ENCODE measurements at places on chromosomes 2 and 18. TPM values are rescaled to one million over a fixed set of nuclear protein-coding genes. Genes with fewer than 3 reads are reported as not detected.

The GALR1 gene
- not detected for total RNA-seq

- peaks cover 11% of the 10 kb centered on the region for H3K4me1 ChIP-seq
- no peaks in the 10 kb centered on the region for H3K36me3 ChIP-seq
- no peak overlapping the region for H3K27ac ChIP-seq
- DNase-seq = no peak
Observed at GRCh38 chr2:180720829-180721228, 259.6 kb upstream of the UBE2E3 start.

DNA sequence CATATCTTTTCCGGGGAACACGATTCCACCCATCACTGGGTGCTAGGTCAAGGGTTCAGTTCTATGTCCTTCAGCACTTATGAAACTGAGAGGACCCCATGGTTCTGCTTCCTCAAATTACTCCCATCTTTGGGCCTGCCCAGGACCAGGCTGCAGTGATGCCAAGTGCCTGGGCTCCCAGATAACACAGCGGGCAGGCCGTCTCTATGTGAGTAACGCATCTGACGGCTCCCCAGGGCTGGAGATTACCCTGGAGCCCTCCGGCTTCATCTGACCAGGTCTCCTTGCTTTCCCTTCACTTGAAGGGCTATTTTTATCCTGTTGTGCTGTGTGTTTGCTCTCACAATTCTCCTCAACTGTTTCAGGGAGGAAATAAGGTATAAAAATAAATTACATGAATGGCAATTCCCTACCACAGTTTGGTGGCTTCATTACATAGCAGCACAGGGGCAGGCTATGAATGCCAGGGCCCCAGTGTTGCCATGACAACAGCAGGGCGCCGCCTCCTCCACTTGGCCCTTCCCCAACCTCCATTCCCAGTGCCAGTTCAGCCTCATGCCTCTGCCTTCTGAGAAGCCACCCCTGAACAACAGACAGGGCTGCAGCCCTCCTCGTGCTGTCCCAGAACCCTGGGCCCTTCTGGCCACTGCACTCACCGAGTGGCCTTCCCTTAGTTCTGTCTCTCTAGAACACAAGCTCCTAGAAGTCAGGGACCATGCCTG, 25.4 kb upstream of the TMEM131 start:
- no peaks in the 10 kb centered on the region for H3K36me3 ChIP-seq
- H3K27ac ChIP-seq = no peak overlapping the region
- no peak overlapping the region for H3K4me3 ChIP-seq
- H3K27me3 ChIP-seq = peaks cover 11% of the 10 kb centered on the region

DNA sequence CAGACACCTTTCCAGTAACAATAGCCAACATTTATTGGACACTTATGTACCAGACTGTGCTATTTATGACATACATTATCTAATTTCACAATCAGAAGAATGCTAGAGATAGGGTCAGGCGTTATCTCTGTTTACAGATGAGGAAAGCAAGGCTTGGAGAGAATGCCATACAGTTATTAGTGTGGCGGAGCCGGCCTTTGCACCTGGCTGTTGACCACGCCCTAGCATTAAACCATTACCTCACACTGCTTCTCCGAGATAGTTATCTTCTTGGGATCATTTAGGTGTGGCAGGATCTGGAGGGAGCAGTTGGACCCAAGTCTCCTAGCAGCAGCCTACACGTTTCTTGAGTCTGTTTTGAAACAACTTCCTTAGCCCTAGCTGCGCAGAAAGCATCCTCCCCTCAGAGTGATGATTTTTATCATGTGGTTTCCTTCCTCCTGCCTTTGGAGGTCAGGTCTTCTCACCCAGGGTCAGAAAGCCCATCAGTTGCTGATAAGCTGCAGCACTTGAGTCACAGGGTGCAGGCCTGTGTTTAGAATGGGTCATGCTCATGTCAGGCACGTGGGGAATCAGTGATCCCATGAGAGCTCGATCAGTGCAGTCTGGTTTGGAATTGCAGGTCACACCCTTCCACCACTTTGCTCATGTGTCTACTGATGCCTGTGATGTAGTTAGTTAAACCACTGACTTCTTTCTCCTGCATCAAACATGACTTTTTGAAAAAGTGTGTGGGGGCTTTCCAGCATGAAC, 118.2 kb downstream of the SPTBN1 start:
- H3K4me3 ChIP-seq = no peak overlapping the region
- DNase-seq = no peak
- H3K4me1 ChIP-seq = peaks cover 86% of the 10 kb centered on the region
- no peaks in the 10 kb centered on the region for H3K27me3 ChIP-seq
- peaks cover 6% of the 10 kb centered on the region for H3K36me3 ChIP-seq
- peak overlapping the region; percentile 94 for H3K27ac ChIP-seq

DNA sequence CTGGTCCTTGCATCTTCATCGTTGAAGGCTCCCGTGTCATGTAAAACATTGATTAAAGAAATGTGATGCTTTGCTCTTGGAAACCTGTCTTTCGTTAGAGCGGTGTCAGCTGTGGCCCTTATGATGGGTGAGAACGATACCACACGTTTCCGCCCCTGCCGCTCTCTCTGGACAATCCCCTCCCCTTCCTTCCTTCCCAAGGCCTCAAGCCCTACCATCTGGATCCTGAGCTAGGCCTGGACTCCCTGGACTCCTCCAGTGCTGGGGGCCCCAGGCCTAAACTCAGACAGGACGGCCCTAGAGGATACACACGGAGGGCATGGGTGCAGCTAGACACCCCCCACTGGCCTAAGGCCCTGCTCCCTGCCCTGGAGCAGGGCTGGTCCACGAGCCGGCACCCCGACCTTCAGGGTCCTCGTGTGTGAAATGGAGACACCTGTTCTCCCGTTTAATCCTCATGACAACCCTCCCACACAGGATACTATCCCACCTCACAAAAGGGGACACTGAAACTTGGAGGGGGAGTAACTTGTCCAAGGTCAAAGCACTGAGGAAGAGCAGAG, 13.2 kb downstream of the BIN1 start:
- peaks cover 34% of the 10 kb centered on the region for H3K4me1 ChIP-seq
- peaks cover 7% of the 10 kb centered on the region for H3K36me3 ChIP-seq
- no peak overlapping the region for H3K4me3 ChIP-seq
- peak overlapping the region; percentile 39 for H3K27ac ChIP-seq
- no peaks in the 10 kb centered on the region for H3K27me3 ChIP-seq

DNA sequence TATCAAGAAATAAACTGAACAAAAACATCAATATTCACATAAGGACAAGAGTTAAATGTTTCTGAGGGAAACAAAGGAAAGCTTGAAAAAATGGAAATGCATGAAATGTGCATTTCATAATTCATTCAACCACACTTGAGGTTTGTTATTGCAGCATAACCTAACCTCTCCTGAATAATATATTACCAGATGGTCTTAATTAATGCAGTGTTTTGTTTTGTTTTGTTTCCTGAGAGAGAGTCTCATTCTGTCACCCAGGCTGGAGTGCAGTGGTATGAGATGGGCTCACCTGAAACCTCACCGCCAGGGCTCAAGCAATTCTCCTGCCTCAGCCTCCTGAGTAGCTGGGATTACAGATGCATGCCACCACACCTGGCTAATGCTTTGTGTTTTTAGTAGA, 139.9 kb upstream of the PIEZO2 start:
- no peaks in the 10 kb centered on the region for H3K4me1 ChIP-seq
- peaks cover 22% of the 10 kb centered on the region for H3K27me3 ChIP-seq
- no peak overlapping the region for H3K4me3 ChIP-seq

The KCNE4 gene
- not detected for total RNA-seq

DNA sequence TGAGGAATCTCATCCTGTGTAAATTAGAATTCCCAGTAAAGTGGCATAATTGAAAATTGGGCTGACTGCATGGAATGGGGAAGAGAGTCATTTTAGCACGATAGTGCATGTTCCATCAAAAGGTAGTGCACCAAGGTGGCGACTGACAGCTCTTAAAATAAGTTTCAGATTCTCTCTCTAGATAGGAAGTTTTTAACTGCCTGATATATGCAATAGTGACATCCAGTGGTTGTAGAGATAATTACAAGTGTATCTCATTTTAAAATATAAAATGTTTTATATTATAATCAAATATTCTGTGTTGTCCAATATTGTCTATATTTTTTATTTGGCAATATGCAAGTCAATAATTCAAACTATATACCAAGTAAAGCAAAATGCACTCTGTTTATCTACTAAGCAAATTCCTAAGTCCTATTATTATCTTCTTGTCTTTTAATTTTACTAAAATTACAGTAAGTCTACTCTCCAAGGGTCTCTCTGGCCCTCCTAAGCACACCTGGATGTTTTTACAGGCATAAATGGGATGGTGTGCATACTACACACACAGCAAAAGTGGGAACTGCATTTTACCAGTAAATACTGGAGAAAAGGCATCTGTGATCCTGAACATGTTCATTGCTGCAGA, 397.7 kb upstream of the HNRNPA3 start:
- H3K27me3 ChIP-seq = peaks cover 12% of the 10 kb centered on the region
- peak; percentile 38 for DNase-seq
- H3K36me3 ChIP-seq = no peaks in the 10 kb centered on the region
- H3K4me1 ChIP-seq = no peaks in the 10 kb centered on the region

DNA sequence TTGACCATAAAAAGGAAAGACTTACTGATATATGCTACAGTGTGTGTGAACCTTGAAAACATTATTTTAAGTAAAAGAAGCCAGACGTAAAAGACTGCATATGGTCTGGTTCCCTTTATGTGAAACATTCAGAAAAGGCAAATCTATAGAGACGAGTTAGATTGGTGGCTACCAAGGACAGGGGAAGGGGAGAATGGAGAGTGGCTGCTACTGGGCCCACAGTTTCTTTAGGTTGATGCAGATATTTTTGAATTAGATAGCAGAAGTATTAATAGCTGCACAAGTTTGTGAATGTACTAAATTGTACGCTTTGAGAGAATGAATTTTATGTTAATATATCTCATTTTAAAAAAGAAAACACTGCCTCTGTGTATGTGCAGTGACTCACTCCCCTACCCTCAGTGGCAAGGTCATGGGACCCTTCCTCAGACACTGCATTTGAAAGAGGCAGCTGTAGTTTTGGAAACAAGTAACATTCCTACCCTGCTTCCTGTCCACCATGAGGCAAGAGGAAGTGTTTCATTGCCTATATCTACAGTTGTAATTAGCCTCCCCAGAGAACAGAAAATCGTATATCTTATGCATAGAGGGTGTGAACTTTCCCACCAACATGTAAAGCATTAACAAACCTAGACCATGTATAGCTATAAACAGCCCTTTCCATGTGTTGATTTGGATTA, 29.8 kb upstream of the ARMC9 start:
- peaks cover 80% of the 10 kb centered on the region for H3K36me3 ChIP-seq
- no peaks in the 10 kb centered on the region for H3K27me3 ChIP-seq

All from MCF 10A (cell line).